HCEC 1CT (cell line): ENCODE measurements at places on chromosomes 2 and 18.

DNA sequence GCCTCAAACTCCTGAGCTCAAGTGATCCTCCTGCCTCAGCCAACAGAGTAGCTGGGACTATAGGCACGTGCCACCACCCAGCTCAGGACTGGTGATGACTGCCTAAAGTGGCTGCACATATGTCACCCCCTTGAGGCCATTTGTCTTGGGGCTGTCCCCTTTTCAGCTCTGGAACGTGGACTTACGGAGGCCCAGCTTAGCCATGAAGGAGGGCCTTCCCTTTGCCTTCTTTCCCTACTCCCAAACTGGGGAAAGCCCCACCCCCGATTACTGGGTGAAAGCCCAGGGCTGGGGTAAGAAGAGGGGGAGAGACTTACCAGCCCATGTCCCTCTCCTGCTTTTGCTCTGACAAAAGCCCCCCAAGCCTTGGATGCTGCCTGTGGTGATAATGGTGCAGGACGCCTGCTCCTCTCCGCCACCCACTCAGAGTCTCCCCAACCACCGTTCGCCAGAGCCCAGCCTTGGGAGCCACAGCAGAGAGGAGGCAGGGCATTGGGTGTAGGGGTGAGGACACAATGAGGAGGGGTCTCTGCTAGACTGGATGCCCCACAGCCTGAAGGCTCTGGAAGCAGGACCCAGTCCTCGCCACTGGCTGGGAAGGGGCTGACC lies 2.5 kb upstream of the DUSP2 start:
- no peak for DNase-seq

GRCh38 chr2:70983506-70984227 lies 5.2 kb downstream of the ANKRD53 start:
- no peak for DNase-seq

DNA sequence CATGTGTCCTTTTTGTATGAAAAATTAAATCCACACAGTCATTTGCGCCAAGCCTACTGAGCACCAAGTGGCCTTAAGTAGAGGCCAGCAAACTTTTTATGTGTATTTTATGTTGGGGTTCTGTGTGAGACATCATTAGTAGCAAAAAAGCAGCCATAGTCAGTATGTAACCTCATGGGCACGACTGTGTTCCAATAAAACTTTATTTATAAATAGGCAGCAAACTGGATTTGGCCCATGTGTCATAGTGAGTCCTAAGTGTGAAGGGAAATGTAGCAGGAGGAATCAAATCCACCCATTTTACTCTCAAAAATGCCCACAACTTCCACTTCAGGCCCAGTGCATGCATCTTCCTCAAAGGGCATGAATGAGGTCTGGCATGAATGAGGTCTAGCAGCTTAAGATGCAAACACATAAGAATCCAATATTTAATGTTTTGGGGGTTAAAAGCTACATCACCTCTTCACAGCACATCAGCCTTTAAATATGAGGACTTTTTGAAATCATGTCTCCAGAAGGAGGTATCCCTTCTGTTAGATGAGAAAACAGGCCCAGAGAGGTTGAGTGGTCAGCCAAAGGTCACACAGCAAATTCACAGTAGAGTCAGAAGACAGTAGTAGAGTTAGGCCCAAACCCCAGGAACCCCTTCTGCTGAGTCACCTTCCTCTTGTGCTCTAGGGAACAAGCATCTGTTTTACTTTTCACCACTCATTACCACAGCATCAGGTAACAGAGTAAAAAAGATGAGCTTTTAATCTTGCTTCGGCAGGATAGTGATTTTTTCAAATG lies 45.6 kb downstream of the MREG start:
- peak; percentile 25 for DNase-seq

DNA sequence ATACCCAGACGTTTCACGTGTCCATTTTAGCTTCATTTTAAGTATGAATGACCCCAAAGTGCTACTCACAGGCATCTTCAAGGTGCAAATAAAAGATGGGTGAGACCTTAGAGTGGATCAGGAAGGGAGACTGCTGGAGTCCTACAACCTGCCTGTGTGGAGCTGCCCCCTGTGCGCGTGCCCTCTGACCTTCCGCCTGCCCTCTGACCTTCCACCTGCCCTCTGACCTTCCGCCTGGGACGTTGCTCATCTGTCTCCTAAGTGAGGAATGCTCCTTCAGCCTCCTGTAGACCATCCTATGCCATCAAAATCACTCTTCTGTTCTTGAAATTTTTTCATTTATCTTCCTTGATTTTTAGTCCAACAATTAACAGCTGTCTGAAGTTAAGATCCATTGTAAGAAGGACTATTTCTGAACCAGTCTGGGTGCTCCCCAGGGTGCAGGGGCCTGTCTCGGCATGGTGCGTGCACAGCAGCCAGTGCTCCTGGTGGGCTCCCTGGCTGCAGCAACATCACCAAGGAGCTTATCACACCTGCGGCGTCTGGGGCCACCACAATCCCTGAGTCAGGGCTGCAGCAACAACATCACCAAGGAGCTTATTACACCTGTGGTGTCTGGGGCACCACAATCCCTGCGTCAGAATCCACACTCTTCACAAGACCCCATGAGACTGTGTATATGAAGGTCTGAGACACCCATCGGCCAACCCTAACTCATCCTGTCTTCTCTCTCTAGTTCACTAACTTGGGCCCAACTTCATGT lies 86.0 kb downstream of the TPO start:
- no peak for DNase-seq

DNA sequence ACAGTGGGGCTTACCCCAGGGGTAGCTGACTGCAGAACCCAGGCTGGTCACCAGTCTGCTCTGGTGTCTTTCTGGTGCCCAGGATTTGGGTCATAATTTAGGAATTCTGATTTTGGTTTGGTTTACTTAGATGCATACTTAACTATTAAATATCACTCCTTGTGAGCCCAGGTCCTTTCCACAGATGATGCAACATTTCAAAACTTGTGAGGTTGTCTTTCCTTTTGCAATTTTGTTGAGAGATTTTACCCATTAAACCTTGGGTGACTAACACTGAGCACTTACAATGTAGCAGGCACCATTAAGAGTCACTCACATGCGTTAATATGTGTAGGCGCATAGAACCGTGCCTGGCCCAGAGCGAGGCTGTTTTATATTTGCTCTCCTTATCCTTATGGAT lies 61.8 kb upstream of the RPL31 start:
- DNase-seq: no peak
